GM20000 (cell line): ENCODE measurements at places on chromosomes 13 and 19.

GRCh38 chr13:82797876-82798275, 1084.4 kb downstream of the SLITRK1 start:
- no peak for DNase-seq

DNA sequence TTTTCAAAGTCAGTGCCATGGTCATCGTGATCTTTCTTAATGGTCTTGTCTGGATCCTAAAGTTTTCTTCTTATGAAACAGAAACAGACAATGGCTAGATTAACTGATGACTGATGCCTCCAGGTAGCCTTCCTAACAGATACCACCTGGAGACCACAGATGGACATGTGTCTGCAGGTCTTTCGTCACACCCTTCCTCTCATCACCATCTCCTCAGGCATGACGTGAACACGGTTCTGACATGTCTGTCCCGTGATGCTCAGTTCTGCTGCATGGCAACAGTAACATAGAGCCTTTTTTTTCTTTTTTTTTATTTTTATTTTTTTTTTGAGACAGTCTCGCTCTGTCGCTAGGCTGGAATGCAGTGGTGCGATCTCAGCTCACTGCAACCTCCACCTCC, 13.1 kb upstream of the LAMP1 start:
- no peak for DNase-seq

- no peak for DNase-seq
These were observed 192.8 kb upstream of the IRS2 start for GRCh38 chr13:109979228-109979627.

- no peak for DNase-seq
These were observed 60.7 kb downstream of the PAN3 start for GRCh38 chr13:28199089-28199488.

GRCh38 chr19:9323557-9323918, 441 bp upstream of the ZNF559 start:
- no peak for DNase-seq

DNA sequence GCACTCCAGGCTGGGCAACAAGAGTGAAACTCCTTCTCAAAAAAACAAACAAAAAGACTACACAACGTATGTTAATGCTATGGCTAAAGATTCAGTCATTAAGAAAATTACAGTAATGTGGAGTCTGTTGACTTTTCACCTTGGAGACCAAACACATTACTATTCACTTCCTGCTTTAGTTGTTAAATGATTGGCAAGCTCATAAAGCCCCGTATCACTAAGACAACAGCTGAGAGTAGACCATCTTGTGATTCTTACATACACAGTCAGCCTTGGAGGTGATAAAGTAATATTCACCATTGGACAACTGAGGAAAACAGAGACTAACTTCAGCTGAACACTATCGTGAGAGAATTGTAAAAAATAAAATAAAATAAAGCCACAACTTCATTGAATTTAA, 86.5 kb downstream of the KCTD12 start:
- no peak for DNase-seq

DNA sequence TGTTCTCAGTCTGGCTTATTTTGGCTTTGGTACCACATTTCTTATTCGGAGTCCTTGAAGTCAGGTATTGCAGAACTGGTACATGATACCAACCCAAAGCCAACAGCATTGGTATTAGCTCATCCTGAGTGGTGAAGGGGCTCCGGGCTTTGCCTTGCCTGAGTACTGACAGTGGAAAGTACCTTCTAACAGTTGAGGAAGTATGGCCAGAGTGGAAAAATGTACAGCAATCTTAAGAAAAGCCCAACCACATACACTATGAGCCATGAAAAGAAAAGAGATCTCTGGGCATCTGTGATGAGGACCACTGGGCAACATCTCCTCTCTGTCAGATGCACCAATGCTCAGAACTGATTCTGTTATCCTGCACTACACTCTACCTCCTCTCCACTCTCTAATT, 8.3 kb downstream of the LCP1 start:
- DNase-seq: no peak

DNA sequence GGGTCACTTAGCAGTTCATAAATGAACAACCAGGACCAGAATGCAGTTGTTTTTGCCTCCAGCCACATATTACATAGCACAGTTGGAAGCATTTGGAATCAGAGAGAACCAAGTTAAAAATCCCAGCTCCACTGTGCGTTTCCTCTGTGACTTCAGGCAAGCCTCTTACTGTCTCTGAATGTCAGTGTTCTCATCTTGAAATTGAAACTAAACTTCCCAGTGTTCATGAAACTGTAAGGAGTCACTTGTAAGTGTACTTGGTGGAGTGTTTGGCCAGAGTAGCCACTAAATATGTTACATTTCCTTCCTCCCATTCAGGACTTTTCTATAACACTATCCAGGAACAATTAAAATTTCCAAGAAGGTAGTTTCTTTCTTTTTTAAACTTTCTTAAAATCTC, 276.8 kb downstream of the KCNRG start:
- DNase-seq: no peak

DNA sequence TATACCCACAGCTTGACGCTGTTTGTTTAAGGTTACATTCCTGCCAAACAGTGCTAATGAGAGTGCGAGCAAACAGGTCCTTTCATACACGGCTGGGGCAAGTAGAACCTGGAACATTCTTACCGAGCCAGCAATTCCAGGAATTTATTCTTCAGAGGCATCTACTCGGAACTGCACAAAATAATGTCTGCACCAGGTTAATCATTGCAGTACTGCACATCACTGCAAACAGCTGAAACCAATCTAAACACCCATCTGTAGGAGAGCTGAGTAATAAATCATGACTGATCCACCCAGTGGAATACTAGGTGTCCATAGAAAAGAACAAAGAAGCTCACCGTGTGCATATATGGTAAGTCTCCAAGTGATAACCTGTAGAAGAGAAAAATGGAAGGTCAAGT, 1.2 kb upstream of the ZNF579 start:
- DNase-seq: no peak

DNA sequence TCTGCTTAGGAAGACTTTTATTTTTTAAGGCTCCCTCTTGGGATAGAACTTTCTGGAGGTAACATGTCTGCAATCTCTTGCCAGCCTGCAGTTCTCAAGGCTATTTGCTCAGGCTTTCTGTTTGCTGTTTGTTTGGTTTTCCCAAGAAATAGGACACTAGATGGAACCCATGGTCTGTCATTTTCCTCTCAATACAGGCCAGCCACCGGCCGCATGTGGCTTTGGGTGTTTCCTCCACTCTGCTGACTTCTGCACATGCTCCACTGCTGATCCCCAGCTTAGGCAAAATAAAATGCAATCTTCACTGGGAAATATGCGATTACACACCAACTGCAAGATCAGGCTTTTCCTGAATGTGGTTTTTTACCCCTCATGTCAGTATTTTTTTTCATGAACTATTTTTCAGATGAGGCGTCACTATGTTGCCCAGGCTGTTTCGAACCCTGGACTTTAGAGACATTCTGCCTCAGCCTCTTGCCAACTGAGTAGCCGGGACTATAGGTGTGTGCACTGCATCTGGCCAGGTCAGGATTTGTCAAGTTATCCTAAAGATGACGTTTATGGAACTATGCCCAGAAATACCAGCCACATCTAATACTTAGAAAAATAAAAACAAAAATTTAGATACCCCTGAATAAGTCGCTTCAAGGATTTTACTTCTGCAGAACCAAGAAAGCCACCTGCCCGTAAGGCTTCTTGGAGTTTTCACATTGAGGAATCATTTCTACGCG, 94.3 kb upstream of the PABPC3 start:
- no peak for DNase-seq

GRCh38 chr13:112734696-112735547, 45.1 kb downstream of the ATP11A start:
- DNase-seq: no peak

DNA sequence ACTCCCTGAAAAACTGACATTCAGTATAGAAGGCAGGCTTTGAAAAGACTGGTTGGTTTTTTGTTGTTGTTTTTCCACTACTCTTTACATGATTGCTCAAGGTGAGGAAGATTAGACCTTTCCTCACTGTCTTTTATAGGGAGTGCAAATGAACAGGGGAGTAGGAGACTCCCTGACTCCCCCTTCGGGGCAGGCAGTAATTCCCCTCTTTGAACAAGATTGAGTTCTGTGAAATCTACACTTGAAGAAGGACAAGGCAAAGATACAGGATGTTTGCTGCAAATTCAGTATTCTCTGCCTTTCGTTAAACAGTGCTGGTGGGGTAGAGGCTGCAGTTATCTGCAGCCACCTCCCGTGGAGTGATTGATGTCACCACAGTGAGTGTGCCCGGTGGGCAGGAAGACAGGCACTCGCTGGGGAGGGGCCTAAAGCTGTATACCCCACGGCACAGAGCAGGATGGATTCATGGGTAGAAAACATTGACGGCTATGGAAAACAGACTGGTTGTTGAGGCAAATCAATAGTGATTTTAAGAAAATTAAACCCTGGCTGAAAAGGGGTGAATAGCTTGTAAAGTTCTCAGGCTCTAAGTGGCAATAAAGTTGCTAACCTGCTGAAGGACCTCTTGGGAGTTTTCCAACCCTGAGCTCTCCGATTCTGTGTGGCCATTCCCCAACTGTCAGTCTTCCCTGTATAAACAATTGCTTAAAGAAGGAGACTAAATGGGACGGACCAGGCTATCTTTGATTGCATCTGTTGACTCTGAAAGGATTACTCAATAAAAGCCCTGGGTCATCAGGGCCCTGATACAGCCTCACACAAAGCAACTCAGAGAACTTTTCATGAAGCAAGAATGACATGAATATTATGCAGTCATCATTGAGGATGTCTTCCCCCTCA, 308.3 kb downstream of the TBC1D4 start:
- DNase-seq: no peak

GRCh38 chr13:70051531-70051930, 56.1 kb upstream of the ATXN8OS start:
- no peak for DNase-seq

DNA sequence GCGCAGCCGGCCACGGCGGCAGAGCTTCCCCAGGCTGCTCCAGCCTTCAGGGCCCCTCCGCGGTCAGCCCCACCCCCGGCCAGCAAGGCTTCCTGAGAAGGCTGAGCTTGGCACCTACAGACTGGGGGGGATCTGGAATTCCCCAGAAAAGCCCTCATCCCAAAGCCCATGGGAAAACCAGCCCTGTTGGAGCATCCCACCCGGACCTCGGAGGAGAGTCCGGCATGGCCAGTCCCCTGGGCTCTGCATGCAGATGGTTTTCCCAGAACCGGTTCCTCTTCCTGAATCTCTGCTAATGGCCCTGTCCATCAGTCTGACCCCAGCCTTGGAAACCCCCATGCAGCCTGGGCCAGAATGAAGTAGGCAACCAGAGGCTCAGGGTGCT, 10.3 kb downstream of the RASA3 start:
- no peak for DNase-seq

DNA sequence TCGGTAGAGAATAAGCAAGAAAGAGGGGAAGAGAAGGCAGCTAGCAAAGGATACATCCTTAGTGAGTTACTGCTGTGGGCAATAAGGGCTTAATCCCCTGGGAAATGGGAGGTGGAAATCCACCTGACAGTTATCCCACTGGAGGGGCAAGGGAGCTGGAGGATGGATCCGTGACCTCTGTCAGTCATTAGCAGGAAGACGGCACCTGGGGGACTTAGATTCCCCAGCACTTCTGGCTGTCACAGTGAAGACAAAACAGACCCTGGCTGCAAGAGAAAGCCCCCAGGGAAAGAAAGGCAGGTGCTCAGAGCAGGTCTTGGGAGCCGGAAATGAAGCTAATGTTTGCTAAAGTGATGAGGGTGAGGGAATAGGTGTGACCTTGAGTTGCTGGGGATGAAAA, 70.4 kb upstream of the MRI1 start:
- no peak for DNase-seq

GRCh38 chr19:18708452-18709231, 25.2 kb downstream of the CRTC1 start:
- DNase-seq: no peak

- no peak for DNase-seq
These were observed 73.9 kb downstream of the MZT1 start for GRCh38 chr13:72653506-72653905.

DNA sequence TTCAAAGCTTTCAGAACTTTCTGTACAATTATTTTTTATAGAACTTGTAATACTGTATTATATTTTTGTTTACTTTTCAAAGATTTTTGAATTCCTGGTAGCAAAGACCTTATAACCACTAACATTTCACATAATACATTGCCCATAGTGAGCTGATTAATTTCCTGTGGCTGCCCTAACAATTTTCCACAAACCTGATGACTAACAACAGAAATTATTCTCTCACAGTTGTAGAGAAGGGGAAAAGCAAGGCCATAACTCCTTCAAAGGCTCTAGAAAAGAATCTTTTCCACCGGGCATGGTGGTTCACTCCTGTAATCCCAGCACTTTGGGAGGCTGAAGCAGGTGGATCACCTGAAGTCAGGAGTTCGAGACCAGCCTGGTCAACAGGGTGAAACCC, 19.1 kb downstream of the KLF12 start:
- DNase-seq: no peak

- no peak for DNase-seq
These were observed 3.1 kb downstream of the TSC22D1 start for GRCh38 chr13:44573071-44573470.

DNA sequence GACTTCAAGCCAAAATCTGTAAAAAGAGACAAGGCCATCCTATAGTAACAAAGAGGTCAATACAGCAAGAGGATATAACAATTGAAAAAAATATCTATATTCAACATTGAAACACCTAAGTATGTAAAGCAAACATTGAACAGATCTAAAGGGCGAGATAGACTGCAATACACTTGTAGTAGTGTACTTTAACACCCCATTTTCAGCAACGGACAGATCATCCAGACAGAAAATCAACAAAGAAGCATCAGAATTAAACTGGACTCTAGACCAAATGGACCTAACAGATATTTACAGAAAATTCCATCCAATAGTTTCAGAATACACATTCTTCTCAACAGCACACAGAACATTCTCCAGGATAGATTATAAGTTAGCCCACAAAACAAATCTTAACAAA, 28.7 kb upstream of the SIAH3 start:
- DNase-seq: no peak

DNA sequence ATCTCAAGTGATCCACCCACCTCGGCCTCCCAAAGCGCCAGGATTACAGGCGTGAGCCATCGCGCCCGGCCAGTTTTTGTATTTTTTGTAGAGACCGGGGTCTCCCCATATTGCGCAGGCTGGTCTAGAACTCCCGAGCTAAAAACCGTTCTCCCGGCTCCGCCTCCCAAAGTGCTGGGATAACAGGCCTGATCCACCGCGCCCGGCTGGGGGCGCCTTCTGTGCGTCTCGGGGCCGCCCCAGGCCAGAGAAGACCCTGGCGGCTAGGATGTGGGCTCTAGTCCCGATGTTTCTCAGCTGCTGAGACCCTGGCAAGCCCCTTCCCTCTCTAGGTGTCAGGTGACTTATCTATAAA, 3.6 kb downstream of the ARHGAP45 start:
- DNase-seq: no peak

DNA sequence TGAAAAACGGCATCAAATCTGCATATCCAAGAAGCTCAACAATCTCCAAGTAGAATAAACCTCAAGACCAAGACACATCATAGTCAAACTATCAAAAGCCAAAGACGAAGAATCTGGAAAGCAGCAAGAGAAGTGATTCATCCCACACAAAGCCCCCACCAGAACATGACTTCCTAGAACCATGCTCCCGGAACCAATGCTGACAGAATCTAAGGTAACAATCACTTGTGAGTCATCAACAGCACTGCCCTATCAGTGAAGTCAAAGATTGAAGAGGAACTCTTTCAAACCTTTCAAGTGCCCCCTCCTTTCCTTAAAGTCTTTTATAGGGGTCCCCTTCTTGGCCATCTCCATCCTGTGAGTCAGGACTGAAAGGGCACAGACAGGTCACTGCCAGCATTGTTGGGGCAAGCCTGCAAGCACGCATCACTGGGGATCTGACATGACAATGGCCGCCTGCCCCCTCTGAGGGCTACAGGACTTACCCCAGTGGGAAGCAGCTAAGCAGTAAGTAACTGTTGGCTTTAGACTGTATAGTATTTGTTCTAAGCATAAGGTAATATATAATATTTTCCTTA, at the start of gene CCDC70:
Gene CCDC70 (plus strand): TSS at position 247 of the 578 bp plus-strand sequence. CDS start 3,443 bp downstream, outside the sequence.
- no peak for DNase-seq
